ENCODE measurements at places on chromosomes 12 and 14.

- peak; percentile 46 for DNase-seq
Measured at GRCh38 chr14:23631702-23632460, 4.3 kb upstream of the DHRS2 start.

DNA sequence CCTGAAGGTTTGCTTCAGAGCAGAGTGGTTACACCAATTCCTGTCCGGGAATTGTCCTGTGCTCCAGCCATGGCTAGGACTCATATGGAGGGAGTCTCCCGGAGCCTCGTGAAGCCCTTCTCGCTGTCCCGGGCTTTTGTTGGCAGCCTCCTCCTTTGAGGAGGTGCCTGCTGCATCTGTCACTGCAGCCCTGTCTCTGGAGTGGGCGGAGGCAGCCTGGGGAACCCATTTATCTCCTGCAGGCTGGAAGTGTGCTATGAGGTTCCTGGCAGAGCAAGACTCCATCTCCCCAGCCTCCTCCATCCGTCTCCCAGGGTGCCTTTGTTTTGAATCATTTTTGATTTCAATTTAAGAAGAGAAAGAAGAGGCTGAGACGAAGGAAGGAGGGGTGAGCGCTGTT is 355.3 kb downstream of the GLT1D1 start:
- DNase-seq = no peak

DNA sequence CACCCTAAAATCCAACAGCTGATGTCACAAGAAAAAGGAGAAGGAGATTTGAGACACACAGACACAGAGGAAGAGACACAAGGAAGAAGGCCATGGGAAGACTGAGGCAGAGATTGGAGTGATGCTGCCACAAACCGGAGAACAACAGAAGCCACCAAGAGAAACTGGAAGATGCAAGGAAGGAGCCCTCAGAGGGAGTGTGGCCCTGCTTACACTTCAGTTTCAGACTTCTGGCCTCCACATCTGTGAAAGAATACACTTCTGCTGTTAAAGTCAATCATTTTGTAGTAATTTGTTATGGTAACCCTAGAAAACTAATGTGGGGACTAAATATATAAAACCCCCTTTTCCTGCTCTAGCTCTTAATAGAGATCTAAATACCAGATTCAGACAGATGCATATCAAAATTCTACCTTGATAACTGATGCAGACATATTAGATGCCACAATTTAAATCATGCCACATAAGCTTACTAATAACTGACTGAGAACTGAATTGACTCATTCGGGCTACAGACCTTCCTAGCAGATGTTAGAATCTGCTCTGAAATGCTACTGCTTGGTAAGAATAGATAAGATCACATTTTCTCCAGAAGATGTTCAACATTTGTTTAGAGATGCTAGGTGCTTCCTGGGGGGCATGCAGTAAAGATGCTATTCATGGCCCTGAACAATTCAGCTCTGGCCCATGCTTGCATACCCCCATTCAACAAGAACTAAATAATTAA is 113.1 kb upstream of the CCND2 start:
- no peak for DNase-seq

DNA sequence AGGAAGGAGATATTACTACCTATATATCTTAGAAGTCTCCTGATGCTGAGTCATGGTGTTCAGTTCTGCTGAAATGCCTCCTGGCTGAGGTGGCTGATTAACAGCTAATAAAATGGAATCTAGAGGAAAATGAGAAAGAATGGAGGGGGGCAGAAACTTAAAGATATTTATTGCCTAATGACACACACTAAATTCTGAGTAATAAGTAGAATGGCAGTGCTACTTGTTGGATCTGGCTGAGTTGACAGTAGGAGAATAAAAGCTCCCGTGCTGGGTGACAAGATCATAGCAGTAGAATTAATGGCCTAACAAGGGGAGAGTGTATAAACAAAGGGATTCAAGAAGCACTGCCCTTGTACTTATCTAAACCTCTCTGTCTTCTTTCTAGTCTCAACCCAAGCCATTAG is 137.5 kb downstream of the CNTN1 start:
- DNase-seq = no peak

DNA sequence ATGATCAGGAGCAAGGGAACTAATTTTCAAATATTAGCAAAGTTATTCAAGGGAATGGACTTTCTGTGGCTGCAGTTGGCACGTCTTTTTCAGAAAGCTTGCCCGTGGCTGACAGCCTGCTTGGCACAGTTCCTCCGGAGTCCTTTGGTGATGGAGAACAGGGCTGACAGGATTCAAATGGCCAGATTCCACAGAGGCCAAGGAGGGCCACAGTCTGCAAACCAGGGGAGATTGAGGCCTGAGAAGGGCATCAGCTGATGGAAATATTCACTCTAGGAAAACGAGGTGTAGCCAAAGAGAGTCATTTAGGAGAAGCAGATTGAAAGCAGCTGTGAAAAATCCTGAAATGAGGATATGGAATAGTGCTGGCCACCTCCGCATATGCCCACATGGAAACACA is 178.3 kb downstream of the EMP1 start:
- DNase-seq = no peak

DNA sequence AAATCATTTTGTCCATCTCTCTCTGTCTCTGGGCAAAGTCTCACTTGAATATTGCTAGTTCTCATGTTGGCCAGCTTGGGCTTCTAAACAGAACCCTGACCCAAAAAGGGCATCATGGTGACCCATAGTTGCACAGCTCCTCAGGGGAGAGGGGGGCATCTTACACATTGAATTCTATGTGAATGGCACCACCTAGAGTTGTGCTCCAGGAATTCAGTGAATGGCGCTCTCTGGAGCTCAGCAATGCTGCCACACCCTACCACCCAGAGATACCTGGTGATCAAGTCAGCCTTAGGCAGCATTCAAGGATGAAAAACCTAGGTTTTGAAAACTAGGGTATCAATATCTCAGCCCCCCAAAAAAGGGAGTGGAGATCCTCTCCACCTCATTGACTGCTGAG is 50.6 kb downstream of the SMUG1 start:
- DNase-seq = no peak

GRCh38 chr12:92989715-92990484 is 60.8 kb upstream of the EEA1 start:
- DNase-seq = no peak

DNA sequence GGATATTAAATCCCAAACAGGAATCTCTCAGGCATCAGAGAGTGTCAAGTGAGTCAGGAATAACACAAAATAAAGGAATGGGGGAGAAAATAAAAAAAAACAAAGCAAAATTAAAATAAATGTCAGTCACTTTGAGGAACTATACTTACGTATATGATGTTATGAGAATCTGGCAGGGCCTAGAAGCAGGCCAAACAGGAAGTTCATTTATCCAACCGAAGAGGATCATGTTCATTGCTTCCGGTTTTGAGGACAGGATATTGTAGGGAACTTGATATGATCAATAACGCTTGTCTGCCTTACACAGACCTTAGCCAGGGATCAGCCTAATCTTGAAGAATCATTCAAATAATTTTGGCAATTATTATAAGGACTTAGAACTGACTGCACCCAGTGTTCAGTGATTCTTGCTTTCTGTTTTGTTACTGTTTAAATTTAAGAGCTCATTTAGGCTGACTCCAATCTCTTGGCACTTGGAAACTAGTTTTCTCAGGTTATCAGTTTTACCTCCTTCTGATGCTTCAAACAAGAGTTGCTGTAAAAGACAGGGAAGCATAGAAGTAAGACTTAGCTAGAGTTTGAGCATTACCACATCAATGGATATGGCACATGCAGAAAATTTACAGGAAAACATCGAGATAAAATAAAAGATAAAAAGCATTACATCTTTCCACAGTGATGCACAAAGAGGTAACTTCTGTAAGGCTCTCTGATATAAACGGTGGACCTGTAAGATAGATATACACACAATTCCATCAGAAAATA is 53.4 kb downstream of the ZFC3H1 start:
- no peak for DNase-seq

DNA sequence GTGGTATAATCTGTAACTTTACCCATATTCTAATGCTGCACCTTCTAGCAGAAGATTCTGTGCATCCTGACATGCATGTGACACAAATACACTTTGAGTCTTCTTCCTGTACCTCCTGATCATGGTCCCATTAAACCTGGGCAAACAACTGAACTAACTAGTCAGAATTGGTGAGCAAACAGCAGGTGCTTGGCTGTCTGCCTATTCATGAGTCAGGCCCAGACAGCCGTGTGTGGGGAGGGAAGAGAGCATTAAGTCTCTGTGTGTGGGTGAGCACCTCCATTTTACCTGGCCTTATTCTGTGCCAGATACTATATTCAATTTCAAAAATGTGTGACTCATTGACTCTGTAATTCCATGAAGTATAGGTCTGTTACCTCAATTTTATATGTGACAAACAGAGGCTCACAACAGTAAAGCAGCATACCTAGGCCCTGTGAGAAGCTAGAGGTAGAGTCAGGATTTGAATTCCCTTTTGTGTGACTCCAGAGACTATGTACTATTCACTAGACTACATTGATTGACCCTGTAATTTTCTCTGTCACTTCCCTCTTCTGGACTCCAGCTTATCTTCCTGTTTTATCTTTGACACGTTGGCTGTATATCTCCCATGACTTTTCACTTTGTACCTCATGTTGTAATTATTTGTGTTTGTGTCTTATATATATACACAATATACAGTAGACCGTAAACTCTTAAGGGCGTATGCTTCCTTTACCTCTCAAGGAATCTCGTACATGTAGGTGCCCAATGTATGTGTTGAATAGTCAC is 32.2 kb downstream of the SUSD6 start:
- DNase-seq = peak; percentile 34

DNA sequence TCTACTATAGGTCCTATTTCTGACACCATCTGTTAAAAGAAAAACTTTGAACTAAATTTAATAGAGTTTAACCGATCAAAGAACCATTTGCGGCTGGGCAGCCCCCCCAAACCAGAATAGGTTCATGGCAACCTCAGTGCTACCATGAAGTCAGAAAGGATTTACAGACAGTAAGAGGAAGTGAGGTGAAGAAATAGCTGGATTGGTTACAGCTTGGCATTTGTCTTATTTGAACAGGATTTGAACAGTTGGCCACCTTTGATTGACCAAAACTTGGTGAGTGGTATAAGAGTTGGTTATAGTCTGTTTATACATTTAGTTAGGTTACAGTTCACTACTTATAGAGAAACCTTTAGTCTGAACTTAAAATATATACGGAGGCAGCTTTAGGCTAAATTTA is 88.9 kb downstream of the TXNDC16 start:
- no peak for DNase-seq

DNA sequence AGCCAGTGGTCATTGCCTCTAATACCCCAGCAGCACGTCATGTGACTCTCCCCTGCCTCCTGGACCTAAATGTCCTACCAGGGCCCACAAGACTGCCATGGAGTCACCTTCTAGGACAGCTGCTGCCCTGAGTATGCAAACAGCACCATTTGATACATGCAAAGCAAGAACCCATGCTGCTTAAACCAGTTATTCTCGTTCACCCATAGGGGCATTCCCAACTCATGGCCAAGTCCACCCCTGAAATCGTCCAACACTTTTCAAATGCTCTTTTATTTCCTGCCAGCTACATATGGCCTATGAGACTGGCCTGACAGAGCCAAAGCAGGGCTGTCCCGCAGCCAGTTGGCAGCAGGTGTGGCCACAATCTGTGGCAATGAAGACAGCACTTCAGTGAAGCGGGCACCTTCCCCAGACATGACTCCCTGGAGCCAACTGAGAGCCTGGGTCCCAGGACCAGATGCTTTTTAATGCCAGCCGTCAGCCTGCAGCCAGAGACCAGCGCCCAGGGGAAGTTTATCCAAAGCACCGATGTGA is 99.9 kb downstream of the BCAT1 start:
- DNase-seq = no peak

DNA sequence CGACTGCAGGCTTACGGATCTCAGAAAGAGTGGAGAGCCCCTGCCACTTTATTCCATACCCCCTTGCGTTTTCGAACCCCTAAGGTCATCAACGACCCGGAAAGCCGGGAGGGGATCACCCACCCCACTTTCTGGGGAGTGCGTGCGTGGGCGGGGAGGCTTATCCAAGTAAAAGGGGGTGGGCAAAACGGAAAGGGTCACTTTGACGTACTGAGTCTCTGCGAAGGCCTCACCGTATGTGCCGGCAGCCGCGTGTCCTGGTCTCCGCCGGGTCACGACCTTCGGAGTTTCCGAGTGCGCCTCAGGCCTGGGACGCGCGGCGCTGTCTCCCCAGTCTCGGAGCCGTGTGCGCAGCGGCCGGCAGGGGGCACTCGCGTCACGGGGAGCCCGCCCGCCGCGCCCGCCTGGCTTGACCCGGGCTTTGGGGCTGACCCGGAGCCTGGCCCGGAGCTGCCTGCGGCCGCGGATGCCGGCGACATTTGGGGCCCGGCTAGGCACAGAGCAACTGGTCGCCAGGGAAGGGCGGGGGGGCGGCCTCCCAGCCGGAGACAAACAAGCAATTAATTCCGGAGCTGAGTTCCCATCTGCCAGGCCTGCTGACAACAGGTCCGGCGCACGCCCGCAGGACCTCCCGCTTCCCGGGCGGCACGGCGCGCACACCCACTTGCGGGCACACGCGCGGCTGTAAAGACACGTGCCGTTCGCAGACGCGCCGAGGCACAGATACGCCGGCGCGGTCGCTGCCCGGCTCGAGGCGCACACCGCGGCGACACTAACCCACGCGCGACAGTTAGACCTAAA is 890 bp upstream of the KIF26A start:
- no peak for DNase-seq
